ENCODE measurements at places on chromosomes 1 and 21.
A peak's percentile ranks its signal among the peaks of the same experiment; 100 is the strongest.

DNA sequence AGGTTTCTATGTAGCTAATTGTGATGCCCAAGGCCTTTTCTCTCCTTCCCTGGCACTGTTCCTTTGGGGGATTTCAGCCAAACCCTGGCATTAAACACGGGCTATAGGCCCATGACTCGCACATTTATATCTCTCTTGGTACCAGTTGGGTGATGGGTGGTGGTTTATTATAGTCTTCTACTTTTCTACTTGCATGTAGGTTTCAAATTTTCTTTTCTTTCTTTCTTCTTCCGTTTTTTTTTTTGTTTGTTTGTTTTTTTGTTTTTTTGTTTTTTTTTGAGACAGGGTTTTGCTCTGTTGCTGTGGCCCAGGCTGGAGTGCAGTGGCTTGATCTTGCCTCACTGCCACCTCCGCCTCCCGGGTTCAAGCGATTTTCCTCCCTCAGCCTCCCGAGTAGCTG, 1.1 kb downstream of the IL10RB start:
- DNase-seq, result no peak

DNA sequence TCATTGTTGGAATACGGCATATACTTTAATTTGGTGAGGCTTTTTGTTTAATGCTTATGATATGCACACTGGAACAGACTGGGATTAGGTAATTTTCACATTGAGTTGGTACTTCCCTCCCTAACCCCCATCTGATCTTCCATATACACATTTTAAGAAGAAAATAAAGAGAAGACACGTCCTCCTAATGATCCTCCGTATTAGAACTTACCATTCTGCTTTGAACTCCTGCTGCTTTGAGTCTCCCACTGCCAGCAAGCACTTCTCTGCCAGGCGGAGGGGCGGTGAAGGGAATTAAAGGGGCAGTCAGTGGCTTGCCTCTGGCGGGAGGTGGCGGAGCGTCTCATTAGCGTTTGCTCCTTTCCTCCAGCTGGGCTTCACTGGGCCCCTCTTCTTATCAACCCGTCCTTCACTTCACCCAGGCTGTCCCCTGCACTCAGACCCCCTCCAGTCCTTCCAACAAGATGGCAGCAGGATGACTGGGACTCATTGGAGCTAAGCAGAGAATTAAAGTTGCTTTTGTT, 433.4 kb downstream of the KIF26B start:
- no peak for DNase-seq

GRCh38 chr1:111561328-111561727, 57.9 kb upstream of the ADORA3 start:
- no peak for DNase-seq

DNA sequence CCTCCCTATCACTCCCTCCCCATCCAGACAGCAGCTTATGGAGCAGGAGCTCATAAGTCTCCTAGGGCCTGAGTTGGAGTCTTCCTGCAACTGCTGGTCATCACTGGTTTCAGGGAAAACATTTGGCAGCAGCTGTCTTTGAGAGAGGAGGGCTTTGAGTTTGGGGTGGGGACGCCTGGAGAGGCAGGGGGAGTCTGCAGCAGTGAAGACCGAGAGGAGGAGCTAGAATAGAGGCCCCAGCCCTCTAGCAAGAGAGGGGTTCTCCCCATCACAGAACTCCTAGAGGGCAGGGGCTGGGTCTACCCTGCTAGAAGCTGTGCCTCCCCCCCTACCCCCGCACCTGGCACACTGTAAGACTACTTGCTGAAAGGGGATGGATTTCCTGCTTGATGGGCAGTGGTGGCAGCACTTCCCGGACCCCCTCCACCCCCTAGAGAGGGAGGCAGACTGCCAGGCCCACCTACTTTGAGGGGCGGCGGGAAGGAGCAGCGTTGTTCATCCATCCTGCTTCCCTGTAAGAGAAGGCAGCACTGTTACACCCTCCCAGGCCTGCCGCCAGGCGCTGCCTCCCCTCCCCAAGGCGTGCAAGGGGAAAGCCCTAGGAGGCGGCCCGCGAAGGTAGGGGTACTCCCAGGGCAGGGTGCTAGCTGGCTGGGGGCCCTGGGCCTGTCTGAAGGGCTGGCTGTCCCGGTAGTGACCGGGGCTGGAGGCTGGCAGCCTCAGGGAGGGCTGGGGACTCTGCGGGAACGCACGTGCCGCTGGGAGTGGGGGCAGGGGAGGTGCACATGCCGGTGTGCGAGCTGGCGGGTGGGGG, 50.4 kb downstream of the RAP1GAP start:
- no peak for DNase-seq

DNA sequence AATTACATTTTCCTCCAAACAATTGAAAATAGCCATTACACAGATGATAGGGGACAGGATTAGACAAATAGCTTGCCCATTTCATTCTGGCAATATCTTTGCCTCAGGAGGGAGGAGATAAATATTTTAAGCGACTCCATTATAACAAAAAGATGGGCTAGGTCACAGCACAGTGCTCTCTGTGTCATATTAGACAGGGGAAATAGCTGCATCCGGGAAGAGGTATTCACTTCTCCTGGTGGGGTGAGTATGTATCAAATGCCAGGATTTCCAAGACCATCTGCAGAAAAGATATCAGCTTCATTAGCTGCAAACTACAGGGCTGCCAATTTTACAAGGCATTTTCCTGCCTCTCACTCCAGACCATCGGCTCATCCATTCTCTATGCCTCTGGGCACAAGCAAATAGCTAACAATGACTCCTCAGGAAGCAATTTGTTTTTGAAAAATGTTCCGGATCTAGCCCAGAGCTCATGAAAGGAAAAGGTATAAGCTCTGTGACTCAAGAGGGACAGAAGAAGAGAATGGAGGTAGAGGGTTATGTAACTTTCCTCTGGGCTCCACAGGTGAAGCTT, 41.9 kb upstream of the ANGPTL7 start:
- peak; percentile 70 for DNase-seq

- DNase-seq, result no peak
These were observed 37.2 kb upstream of the EPHA8 start for GRCh38 chr1:22526098-22526497.

GRCh38 chr1:37478890-37479254, 4.5 kb downstream of the ZC3H12A start:
- no peak for DNase-seq

DNA sequence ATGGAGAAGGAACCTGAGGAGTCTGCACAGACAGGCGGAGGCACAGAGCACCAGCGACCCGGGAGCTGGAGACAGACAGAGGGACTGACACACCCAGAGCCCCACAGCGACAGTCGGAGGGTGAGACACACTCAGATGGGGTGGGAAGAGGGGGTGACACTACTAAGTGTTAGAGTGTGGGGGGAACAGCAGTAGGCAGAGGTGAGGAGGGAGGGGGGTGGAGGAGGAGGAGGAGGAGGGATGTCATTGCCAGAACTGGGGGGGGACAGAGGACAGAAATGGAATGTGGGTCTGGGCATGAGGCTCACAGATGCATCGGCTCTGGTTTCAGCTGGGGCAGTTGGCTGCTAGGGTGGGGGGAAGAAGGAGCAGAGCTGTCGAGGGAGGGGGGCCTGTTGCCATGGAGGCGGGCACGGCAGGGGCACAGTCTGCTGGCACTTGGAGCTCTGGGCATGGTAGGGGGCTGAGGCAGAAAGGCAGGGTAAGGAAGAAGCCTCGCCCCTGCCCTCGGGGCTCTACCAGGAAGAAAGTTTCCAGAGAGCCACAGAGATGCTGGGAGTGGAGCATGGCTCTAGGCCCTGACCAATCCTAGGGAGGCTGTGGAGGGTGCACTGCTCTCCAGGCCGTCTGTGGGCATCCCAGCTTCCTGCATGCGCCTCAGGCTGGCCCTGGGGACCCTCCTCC, 37.3 kb downstream of the AHDC1 start:
- DNase-seq, result no peak

DNA sequence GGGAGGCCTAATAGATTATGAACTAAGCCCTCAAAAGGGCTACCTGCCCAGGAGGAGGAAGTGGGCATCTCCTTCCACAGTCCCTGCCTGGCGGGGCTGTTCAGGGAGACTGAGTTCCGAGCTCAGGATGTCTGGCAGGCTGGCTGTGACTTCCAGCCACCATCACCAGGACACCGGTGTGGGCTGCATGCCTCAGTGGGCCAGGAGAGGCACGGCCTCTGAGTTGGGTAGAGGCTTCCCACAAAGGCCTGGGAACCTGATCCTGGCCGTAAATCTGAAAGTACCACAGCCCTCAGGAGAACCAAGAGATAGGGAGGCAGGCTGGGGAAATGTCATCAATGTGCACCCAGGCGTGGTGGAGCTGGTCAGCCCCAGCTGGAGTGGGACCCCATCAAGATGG, 29.1 kb downstream of the NTPCR start:
- no peak for DNase-seq

DNA sequence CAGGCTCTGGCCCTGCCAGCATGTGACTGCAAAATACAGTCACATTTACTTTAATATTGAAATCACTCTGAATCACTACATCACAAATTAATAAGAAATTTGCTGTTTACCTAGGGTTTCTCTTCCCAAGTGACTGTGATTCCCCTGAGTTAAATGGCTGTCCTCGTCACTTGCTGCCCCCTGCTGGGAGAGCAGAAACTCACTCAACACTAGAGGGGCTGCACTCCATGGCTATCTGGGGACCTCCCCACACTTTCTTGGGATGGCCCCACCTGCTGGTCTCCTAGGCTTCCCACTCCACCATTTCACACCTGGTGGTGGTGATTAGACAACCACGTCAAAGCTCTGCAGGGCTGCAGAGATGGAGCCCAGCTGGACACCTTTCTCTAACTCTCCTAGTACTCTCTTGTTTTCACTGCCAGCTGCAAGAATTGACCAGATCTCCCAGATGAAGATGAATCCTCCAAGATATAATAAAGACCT, 63.4 kb downstream of the CD2 start:
- peak; percentile 39 for DNase-seq

GRCh38 chr21:34850166-34850690, 181.4 kb downstream of the CLIC6 start:
- DNase-seq, result no peak

- no peak for DNase-seq
These were observed 278.2 kb downstream of the PAPPA2 start for GRCh38 chr1:176741181-176741580.

DNA sequence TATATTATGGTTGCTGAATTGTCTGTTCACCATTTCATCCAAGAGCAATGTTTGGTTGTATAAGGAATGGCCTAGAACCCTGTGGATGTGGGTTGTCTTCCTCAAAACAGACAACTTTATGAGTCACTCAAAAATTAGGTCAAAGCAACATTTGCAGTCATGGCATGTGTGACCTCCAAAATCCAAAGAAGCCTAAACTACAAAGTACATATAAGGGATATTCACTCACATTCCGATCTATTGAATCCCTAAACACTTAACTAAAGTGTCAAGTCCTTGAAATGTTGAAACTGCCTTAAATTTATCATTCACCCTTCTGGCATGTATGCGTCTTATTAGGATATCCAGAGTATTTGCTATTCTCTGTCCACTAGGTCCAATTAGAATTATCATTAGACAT, 491.5 kb downstream of the NUF2 start:
- DNase-seq, result no peak
